ENCODE measurements at places on chromosomes 3 and 15.

GRCh38 chr15:52682781-52683180 is 3.6 kb upstream of the ATOSA start:
- DNase-seq, result no peak

DNA sequence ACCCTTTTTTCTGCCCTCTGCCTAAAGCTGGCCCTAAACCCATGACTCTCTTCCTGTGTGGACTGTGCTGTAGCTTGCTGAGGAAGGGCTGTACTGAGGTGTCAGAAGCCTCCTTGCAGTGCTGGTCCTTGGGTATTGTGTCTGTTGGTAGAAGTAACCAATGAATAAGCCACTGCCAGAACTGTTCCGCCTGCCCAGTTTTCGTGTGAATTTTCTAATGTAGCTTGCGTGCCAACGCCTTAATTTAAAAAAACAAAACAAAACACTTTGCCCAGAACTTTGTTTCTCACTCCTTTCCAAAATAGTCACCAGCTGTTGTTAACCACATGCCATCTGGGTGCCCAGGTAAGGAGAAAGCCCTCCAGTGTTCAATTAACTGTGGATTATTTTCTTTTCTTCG is 101.9 kb downstream of the KLHL25 start:
- DNase-seq, result no peak

- DNase-seq, result no peak
Measured at GRCh38 chr15:58900631-58901030, 32.8 kb downstream of the SLTM start.

GRCh38 chr15:100580414-100580813 is 21.6 kb downstream of the LINS1 start:
- DNase-seq, result no peak

DNA sequence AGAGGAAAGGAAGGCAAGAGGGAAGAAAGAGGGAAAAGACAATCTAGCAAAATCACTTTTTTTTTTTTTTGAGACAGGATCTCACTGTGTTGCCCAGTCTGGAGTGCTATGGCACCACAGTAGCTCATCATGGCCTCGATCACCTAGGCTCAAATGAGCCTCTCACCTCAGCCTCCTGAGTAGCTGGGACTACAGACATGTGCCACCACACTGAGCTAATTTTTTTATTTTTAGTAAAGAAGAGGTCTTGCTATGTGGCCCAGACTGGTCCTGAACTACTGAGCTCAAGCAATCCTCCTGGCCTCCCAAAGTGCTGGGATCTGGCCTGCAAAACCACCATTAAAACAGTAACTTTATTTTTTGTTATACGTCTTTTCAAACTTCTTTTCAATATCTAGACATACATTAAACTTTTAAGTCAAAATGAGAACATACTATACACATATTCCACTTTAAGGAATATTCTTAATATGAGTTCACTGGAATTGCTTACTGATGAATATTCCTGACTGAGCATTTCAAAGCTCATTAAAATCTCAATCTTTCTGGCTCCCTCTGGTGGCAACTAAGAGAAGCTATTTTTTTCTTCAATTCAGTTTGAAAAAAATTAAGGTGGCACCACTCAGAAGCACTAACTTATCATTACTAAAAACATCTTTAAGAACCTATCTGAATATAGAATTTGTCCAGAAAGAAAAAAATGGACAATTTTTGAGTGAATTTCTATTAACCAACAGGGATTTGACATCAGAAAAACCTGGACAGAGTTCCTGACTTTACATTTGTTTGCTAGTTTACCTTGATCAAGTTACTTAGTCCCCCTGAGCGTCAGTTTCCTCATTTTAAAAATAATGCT is 40.9 kb downstream of the UACA start:
- no peak for DNase-seq

DNA sequence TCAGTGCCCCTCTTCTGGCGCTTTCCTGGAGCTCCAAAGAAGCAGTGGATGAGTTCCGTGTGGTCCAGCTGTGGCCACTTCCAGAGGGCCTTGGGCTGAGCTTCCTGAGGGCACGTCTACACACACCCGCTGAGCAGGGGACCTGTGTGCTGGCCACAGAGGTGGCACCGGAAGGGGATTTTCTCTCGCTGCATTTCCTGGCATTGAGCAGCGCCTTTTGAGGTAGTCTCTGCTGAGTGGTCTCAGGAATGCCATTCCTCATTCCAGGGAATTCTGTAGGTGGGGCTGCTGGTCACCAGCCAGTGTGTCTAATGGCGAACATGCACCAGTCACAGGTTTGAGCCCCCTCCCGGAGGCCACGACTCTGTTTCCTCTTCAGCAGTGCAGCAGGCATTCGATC is 48.1 kb downstream of the AMOTL2 start:
- no peak for DNase-seq

- no peak for DNase-seq
Measured at GRCh38 chr3:44661189-44661588, 12.7 kb downstream of the ZNF35 start.

DNA sequence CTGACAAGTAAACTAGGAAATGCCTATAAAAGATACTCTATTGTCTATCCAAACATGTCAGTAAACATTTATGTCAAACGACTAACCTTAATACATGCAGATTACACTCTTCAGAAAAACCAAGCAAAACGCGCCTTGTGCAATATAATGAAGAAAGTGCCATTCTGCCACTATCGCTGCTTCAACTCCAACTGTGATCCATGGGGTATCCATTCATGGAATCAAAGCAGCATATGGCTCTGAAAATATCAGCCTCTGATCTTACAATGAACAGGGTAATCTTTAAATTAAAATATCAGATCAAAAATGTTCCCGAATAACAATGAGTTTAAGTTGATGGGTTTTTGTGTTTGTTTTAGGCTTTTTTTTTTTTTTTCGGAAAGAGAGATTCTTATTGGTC is 105.5 kb upstream of the SETMAR start:
- no peak for DNase-seq

GRCh38 chr3:173416070-173416469 is 18.5 kb downstream of the NLGN1 start:
- no peak for DNase-seq

GRCh38 chr15:67836477-67836876 is 3.4 kb downstream of the RNU6-1 start:
- DNase-seq, result no peak

DNA sequence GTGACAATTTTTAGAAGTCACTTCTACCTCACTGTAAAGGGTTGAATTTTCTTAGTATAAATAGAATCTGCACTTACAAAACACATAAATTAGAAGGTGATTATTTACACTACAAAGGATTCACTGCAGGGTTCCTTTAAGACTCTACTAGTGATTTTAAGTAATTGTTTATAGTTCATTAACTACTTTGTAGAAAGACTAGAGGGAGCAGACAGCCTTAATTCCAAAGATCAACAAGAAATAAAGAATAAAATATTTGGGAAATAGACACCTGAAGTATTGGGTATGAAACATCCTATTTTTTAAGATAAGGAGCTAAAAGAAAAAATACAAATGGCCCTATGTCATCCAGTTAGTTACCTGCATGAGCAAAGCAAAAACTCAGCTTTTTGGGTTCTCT is 360.5 kb upstream of the ALCAM start:
- no peak for DNase-seq

- no peak for DNase-seq
Measured at GRCh38 chr3:129386984-129387383, 41.5 kb downstream of the EFCAB12 start.

- no peak for DNase-seq
Measured at GRCh38 chr3:45988804-45989203, 6.8 kb downstream of the FYCO1 start.

DNA sequence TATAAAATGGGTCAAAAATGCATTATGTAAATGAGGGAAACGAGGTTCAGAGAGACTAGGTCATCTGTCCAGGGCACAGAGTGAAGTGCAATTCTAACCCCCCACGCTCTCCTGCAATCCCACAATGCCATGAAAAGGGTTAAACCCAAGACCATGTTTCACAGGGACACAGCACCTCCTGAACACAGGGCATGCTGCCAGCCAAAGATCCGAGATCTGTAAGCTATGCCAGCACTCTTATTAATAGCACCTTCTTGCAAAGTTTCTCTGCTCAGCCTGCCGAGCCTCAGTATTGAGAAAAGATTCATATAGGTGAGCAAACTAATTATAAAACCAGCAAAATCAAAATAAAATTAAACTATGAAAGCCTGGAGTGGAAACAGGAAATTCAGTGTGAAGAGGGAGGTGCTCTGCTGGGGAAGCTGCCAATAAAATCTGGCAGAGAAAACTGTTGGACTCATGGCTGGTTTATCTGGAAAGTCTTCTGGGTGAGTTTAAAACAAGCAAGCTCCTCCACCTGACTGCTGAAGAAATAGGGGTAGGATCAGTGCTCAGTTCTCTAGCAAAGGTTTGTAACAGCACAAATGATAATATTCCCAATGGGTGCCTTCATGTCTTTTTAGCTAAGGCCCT is 50.3 kb downstream of the LRIG1 start:
- no peak for DNase-seq

DNA sequence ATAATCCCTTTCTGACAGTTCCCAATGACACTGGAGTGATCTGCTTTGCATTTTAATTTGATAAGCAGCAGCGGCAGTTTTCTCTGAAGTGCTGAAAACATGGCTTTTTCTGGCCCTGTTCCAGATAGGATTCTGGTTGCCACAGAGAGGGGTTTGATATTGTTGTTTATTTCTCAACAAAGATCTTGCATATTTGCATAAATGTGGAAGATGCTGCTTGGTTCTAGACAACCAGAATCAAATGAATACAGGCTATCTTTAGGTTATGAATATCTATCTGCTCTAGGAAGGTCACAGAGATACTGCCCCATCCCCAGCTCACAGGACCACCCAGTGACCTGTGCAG is 137.1 kb downstream of the ZNF609 start:
- DNase-seq, result no peak

DNA sequence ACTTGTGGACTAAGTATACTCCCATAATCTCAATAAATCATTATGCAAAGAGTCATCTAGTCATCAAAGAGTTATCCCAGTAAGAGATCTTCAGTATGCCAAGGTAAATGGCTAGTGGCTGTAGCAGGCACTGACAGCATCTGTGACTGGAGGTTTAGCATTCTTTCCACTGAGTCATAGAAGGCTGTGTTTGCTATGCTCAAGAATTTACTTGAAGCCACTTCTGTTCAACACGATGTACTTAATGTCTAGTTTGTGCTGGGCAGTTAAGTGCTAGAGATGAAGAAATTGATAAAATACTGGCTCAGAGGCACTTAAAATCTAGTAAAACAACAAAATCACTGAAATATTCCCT is 13.0 kb downstream of the ZBED2 start:
- DNase-seq, result peak; percentile 86

DNA sequence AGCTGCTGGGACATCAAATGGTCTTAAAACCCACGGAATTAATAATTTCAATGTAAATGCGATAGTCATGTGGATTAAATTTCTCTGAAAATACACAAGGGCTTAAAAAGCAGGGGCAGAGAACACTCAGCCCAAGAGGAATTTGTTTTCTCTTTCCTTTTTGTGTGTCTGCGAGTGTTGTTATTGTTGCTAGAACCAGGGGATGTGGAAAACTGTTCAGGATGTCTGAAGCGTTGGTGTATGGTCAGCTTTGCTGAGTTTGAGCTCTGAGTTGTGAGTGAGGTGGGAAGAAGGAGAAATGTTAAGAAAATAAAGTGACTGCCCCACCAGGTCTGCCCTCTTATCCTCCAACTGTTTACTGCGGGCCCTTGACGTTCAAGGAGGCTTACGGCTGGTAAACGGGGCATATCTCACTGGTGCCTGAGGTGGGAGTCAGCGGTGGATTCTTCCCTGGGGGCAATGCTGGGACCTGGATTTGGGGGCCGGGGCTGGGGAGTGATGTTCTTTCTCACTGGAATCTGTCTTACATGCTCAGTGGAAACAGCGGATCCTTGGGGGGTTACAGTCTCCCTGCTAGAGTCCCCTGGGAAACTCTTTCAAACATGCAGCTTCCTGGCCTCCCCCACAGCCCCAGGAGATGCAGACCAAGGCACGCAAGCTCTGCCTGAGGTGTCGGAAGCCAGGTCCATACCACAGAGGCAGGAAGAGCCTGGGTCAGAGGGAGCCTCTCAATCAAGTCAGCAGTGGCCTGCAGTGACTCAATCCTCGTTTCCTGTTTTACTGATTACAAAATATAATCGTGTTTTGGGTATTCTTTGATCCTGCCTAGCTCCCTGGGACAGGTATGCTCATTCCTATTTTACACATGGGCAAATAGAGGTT is 41.8 kb downstream of the ITGA11 start:
- no peak for DNase-seq

GRCh38 chr3:184380185-184380626 is 352 bp downstream of the CHRD start:
- no peak for DNase-seq

DNA sequence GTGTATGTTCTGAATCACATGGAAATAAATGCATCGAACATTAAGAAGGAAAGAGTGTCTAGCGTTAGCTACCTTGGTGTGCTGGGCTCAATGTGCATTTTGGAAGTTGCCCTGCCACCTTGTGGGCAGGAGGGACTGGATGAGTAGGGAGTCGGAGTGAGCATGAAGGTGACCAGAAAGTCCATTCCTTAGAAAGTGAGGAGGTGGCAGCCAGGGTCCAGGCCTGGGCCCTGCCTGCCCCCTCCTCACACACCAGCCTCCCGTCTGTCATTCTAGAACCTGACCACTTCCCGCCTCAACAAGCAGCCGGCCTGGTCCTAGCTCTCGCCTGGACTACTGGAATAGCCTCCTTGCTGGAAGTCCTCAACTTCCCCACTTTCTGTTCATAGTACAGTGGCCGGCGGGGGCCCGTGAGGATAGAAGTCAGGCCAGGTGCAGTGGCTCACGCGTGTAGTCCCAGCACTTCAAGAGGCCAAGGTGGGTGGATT is 10.2 kb upstream of the GATA2 start:
- DNase-seq, result no peak

GRCh38 chr15:65339920-65340319 is 35.4 kb downstream of the RNU5B-1 start:
- no peak for DNase-seq

- no peak for DNase-seq
Measured at GRCh38 chr3:155076888-155077287, 3.2 kb upstream of the MME start.

DNA sequence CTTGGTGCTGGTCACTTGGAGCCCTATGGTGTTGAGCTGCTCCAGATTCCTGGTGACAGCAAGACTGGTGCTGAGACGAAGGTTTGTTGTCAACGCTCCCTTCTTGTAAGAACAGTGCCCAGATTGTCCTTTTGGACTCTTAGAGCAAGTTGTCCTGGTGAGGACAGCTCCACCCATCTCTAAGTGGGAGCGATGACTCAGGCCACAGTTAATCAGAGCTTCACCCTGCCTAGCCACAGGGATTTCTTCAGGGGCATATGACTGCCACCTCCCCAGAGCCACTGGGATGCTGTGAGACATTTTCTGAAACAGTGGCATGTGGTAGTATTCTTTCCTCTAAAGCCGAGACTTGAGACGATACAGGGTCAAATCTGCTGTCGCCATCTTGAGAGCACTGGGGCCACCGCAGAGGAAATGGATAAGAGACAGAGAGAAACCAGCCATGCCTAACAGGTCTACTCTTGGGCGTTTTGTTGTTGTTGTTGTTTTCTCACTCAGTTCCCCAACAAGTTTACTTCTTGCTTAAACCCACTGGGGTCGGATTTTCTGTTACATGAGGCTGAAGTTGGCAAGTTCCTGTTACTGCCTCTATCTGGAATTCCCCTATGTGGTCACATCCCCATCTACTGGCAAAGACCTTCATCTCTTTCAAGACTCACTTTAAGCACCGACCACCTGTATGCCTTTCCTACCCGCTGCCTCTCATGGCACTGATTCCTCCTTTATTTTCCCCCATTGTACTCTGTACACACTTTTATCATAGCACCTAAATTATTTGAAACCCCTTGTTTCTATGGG is 16.0 kb upstream of the PCOLCE2 start:
- DNase-seq, result no peak

GRCh38 chr3:52704611-52705437 is 767 bp downstream of the GLT8D1 start:
- DNase-seq, result no peak

GRCh38 chr3:6452974-6453373 is 407.9 kb upstream of the GRM7 start:
- DNase-seq, result no peak
